Left forelimb (tissue), 1 donor: ENCODE measurements at places on chromosomes 6 and 20.

GRCh38 chr6:156949376-156949775, 172.2 kb downstream of the ARID1B start:
- no peak for DNase-seq

DNA sequence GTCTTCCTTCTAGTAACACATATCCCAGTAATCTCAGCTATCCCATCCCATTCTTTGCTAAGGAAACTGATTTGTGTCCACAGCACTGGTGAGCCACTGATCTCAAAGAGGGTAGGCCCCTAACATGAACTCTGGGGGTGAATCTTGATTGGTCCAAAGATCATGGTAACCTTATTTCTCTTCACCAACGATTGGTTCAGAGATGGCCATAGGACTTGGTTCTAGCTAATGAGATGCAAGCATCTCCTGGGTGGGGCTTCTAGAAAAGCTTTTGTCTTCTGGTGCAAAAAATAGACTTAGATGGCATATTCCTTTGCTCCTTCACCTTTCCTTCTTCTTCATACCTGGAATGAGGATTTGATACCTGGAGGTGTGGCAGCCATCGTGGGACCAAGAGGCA, 43.8 kb upstream of the SIRPA start:
- DNase-seq = no peak

- DNase-seq = no peak
Observed at GRCh38 chr6:73579851-73580246, 59.0 kb upstream of the EEF1A1 start.

DNA sequence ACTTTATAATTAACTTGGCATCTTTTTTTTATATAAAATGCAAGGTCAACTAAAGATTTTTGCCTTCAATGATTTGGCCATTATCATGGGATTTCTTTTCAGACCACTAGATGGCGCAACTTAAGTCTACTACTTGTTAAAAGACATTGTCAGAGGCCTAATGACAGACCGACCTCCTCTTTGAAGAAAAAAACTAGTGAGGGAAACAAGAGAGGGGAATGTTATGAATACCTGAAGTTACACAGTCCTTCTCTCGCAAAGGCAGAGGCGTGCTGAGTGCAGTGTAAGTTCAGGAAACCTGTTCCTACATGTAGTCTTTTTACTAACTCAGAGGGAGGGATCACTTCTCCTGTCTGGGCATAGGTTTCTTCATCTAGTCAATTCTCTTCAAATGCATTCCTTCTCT, 9.3 kb downstream of the TRAPPC3L start:
- no peak for DNase-seq

DNA sequence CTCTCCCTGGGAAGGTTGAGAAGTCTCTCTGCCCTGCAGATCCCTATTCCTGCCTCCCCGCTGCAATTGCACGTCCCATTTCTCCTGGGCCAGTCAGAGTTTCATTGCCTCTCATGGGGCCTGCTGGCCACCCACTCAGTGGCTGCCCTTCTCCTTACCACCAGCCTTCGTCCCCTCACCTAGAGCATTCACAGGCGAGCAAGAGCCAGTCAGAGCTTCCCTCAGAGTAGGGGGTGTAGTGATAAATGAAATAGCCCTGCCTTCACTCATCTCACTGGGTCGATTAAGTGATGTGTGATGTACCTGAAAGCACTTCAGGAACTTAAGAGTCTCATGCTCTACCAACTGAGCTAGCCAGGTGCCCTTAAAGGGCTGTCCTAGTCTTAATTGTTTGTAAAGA, 52.0 kb upstream of the FANCE start:
- no peak for DNase-seq

- no peak for DNase-seq
Observed at GRCh38 chr6:130113201-130113710, 94.9 kb downstream of the L3MBTL3 start.

- DNase-seq = no peak
Observed at GRCh38 chr6:22237526-22237925, 59.3 kb downstream of the PRL start.

- no peak for DNase-seq
Observed at GRCh38 chr6:42845327-42845694, 34.1 kb upstream of the RPL7L1 start.

DNA sequence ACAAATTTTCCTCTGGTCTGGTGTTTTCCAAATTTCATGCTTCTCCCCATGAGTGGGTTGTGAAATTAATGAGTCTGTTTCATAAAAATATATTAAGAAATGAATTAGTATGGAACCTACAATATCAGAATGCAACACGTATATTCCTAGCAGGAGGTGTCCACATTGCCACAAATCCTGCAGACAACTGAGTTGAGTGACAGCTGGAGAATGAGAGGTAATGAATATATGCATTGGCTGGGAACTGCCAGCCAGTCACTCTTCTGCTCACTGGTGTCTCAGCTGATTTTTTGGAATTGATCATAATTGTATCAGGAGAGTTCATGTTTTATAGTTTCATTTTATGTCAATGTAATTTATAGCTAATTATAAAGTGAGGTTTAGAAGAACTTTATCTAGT, 6.3 kb upstream of the ARFGEF3 start:
- DNase-seq = no peak

GRCh38 chr20:8399947-8400346, 267.9 kb downstream of the PLCB1 start:
- DNase-seq = no peak

GRCh38 chr6:28789553-28790083, 134.2 kb downstream of the TRIM27 start:
- DNase-seq = no peak

DNA sequence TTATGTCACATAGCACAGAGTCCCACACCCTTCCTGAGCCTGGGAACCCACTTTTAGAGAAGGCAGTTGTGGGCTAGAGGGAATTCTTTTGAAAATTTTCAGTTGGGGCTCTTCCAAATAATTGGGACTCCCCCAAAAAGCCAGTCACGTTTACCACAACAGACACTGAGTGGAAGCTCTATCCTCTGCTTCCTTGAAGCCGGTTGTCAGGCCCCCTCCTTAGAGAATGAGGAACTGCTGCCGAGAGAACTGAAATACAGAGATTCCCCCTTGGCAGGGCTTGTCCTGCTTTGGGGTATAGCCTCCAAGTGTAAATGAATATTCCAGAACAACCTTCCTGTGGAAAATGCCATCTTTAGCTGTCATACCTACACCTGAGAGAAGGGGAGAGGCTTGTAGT, 2.7 kb upstream of the JAG1 start:
- DNase-seq = no peak

- no peak for DNase-seq
Observed at GRCh38 chr6:101640131-101640530, 246.6 kb downstream of the GRIK2 start.

- no peak for DNase-seq
Observed at GRCh38 chr6:136524936-136525413, 25.2 kb downstream of the MAP7 start.

DNA sequence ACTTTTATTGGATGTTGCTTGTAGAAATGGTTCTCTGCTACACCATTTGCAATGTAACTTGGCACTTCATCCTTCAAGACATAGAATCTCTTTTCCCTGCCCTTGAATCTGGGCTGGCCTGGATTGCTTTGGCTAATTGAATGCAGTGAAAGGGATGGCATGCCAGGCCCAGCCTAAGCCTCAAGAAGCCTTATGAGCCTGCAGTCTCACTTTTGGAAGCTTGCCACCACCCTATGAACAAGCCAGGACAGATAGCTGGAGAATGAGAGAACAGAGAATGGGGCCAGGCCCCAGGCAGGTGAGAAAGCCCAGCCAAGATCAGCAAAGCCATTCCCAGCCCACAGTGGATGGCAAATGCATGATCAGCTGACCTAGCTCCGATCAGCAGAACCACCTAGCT, 350.7 kb upstream of the RNF24 start:
- DNase-seq = no peak

- DNase-seq = no peak
Observed at GRCh38 chr6:6806844-6807518, 218.5 kb downstream of the LY86 start.

DNA sequence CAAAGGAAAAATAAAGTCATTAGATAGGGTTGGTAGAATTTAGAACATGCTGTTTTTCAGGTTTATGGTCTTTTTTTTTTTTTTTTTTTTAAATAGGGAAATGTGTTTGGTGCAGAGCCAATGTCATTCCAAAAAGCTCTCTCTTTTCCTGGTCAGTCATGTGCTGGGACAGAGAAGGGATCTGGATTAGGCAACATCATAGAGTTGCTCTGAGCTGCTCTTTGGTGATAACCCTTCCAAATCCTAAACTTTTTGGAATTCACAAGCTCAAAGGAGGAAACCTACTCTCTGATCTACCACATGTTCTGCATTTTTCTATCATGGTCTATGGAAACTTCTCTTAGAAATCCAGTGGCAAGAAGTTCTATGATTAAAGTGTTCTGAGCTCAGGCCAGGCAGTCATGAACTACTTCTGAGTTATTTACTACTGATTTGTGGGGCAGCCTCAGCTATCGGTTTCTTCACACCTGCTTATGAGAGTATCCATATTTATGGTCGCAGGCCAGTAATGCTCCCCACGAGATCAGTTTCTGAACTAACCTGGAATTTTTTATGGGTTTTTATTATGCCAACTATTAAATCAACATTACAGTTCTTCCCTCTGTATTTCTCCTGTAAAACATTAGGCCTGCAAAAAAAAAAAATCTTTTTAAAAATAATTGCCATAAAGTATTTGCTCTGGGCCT, 4.8 kb downstream of the EDN1 start:
- DNase-seq = no peak

GRCh38 chr20:17960927-17961586, 7.5 kb downstream of the SNX5 start:
- no peak for DNase-seq
